HFFc6 (cell line): ENCODE measurements at places on chromosomes 4 and X.
A peak's percentile ranks its signal among the peaks of the same experiment; 100 is the strongest.

- DNase-seq: no peak
Observed at GRCh38 chr4:56085275-56085674, 136.5 kb downstream of the CEP135 start.

- DNase-seq: peak; percentile 83
Observed at GRCh38 chr4:101155368-101155767, 192.0 kb downstream of the PPP3CA start.

GRCh38 chrX:150968862-150969720 lies 14.0 kb upstream of the HMGB3 start:
- no peak for DNase-seq

DNA sequence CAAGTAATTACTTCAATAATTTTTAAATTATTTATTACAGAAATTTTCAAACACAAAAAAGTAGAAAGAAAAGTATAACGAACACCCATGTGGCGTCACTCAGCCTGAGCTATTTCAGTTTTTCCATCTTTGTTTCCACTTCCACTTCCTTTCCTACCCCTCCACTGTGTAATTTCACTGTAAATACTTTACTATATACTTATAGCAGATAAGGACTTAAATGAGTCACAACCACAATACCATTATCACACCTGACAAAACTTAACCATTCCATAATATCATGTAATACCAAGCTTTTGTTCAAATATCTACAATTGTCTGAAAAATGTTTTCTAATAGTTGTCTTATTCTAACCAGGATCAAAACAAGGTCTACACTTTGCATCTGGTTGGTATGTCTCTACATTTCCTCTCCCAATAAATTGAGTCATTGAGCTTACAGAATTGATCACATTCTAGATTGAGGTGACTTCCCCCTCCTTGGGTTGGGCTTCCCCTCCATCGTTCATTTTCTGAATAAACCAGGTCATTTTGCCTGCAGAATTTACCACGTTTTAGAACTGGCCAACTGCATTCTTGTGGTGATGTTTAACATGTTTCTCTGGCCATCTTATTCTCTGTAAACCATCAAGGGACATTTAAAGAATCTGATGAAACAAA lies 48.7 kb downstream of the ATP10D start:
- no peak for DNase-seq

GRCh38 chrX:130264573-130264972 lies 4.1 kb downstream of the ZNF280C start:
- DNase-seq: no peak

DNA sequence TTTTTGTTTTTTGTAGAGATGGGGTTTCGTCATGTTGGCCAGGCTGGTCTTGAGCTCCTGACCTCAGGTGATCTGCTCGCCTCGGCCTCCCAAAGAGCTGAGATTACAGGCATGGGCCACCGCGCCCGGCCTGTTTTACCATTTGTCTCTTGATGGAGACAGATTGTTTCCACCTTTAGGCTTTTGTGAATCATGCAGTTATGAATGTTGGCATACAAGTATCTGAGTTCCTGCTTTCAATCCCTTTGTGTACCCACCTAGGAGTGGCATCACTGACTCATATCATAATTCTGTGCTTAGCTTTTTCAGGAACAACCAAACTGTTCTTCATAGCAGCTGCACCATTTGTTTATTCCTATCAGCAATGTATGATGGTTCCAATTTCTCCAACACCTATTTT lies 20.2 kb upstream of the MGST2 start:
- DNase-seq: no peak

- no peak for DNase-seq
Observed at GRCh38 chr4:110475881-110476818, at the start of gene ENPEP. TSS of gene ENPEP (plus strand) at chr4:110476155. CDS start at chr4:110476415, 260 bp downstream.

GRCh38 chr4:173270312-173271027 lies 63.7 kb downstream of the HMGB2 start:
- DNase-seq: no peak

DNA sequence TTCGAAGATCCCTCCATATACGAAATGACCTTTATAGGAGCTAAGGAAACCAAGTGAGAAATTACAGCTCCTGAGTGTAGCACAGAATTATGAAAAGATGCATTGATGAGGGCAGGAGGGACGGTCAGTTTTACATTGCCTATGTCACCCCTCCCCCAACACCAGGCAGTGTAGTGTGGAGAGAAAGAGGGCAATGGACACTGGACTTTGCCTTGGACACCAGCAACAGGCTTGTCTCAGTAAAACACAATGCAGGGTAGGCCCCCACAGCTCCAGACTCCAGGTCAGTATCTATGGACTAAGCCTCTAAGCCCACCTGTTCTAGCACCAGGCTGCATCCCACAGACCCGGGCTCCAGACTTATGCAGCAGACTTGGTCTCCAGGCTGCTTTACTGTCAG lies 16.5 kb downstream of the APOOL start:
- DNase-seq: no peak

DNA sequence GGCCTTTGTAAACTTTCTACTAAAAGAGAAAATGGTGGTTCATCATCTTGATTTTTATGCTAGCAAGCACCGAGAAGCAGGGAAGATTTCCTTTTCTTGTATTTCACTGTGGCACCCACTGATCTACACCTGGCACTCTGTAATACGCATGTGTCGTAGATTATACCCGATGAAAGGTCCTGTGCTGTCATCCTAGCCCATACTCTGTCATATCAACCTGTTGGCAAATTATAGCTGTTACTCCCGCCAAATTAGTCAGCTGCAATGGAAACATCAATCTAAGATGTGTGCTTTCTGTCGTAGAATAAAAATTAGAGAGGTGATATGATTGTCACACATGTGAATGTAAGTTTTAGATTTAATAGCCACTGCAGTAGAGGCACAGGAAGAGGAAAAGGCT lies 263.4 kb upstream of the PITX2 start:
- DNase-seq: no peak

DNA sequence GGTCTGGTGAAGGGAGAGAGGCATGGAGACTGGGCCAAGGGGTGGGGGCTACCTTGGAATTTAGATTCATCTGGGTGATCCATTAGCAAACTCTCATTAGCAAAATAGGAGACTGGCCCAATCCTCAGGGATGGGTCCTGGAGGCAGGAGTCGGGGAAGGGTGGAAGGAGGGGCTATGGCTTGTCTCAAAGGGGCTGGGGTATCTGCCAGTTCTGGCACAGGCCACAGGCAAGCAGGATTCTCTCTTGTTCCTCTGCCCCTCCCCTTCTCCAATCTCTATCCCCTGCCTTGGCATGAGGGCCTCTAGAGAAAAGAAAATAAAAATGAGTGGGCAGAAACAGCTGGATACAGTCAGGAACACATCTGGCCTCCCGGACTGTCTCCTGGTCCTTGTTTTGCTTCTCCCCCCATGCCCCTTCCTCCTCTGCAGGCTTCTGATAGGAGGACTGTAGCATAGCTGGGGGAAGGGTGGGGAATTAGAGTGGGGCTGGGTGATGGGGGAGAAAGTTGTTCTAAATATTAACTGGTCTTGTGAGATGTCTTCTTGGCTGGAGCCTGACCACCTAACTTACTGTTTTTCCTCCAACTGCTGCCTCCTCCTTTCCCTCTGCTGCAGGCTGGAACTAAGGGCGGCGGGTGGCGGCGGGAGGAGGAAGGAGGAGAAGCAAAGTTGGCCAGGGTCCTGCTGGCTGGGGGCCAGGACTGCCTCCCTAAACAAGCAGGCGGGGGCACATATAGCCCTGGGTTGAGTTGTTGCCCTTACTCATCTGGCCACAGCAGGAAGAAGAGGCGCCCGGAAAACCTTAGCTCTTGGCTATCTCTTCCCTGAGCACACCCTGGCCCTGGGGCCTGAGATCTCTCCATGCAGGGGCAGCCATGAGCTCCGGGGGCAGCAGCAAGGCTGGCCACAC lies 53.3 kb upstream of the LAS1L start:
- DNase-seq: peak; percentile 52

DNA sequence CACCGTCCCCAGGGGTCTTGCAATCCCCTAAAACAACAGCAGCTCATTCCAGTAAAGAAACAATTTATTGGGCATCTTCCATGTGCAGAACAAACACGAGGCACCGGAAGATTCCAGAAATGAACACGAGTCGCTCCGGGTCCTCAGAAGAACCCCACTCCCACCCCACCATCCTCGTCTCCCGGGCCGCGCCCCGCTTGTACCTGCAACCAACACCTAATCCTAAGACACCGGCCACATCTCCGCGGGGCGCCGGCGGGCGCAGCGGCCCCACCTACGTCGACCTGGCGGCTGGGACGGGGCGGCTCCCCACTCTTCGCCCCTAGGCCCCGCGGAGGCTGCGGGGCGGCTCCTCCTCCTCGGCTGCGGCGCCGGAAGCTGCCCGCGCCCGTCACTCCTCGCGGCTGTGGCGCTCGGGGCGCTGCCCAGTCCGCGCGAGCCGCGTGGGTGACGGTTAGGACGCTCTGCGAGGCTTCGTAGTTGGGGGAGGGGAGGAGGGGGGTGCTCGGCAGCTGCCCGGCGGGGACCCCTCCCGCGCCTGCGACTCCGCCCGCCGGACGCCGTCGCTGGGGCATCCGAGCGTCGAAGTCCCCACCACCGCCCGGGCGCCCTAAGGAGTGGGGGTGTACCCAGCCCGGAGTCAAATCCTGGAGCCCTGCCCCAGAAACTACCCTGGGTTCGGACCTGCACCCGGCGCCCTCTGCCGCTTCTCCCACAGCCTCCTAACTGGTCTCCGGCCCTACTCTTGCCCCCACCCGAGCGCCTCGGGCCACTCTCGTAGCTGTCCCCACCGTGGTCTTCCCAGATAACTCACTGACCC lies at the start of gene CCDC158:
Gene CCDC158 (minus strand): TSS at position 380 of the 820 bp plus-strand sequence. CDS start 17,934 bp downstream, outside the sequence.
- DNase-seq: no peak
